ENCODE measurements at places on chromosomes 4 and X. TPM values are rescaled to one million over a fixed set of nuclear protein-coding genes. Genes with fewer than 3 reads are reported as not detected.

The PDE5A gene
- not detected for total RNA-seq

The ENPP6 gene
- total RNA-seq = 3.4 TPM

The NKX3-2 gene
- total RNA-seq = not detected

The SMIM10L2A gene
- total RNA-seq = 5.0 TPM

The ENPEP gene
- not detected for total RNA-seq

The DRD5 gene
- total RNA-seq = not detected

The AMTN gene
- not detected for total RNA-seq

The TRIML2 gene
- not detected for total RNA-seq

The SERPINA7 gene
- total RNA-seq = not detected

The UFSP2 gene
- total RNA-seq = 13.9 TPM

The TMSB15B gene
- total RNA-seq = 5.5 TPM

The POU3F4 gene
- total RNA-seq = not detected

The ALPK1 gene
- total RNA-seq = 35.0 TPM

The WDFY3 gene
- 31.4 TPM for total RNA-seq

The ANXA3 gene
- not detected for total RNA-seq

The NUDT10 gene
- total RNA-seq = not detected

The TMEM150C gene
- not detected for total RNA-seq

The TREX2 gene
- 5.5 TPM for total RNA-seq

The PPID gene
- total RNA-seq = 28.9 TPM

The USP51 gene
- 1.6 TPM for total RNA-seq

The GPC3 gene
- total RNA-seq = 0.88 TPM

The COX7B2 gene
- total RNA-seq = not detected

The ATP2B3 gene
- not detected for total RNA-seq

The UGT2B15 gene
- not detected for total RNA-seq

The TECRL gene
- not detected for total RNA-seq

The SLC9B1 gene
- 1.5 TPM for total RNA-seq

The SUPT20HL1 gene
- not detected for total RNA-seq

The SH3D19 gene
- total RNA-seq = 1.0 TPM

The GPR34 gene
- 0.80 TPM for total RNA-seq
